ENCODE measurements at places on chromosomes 4 and X.

- DNase-seq: no peak
Measured at GRCh38 chr4:87005690-87006425, 71.0 kb downstream of the AFF1 start.

DNA sequence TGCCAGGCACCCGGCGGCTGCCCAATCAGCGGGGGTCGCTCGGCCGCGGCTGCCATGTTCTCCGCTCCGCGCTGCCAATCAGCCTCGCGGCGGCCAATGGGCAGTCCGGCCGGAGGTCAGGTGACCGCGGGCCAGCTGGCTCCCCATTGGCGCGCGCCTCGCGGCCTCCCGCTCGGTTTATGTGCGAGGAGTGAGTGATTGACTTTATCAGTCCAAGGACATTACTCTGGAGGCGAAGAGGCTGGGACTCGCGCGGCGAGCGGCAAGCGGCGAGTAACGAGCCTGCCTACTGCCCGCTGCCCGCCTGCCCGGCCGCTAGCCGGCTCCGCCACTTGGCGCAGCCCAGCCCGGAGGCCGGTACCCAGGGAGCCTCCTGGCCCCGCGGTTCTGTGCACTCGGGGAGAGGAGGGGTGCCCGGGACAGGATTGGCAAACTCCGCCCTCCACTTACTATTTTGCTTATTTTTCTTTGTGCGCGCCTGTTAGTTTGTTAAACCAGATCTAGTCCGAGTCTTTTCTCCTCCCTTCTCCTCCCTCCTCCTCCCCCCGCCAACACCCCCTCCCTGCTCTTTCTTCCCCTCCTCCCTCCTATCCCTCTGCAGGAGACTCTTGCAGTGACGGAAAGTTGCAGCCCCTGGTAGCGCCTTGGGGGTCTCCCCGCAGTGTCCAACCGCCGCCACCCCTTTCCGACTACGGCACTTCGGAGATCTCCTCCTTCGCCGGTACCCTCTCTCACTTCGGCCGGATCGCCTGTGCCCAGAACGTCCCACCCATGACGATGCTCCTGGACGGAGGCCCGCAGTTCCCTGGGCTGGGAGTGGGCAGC is at the start of gene ZIC3:
TSS of gene ZIC3 (plus strand) at position 207 of the 825 bp plus-strand sequence. CDS start at position 772, 565 bp downstream.
- DNase-seq: peak; percentile 71

GRCh38 chr4:54038056-54038455 is 26.3 kb downstream of the CHIC2 start:
- DNase-seq: no peak

DNA sequence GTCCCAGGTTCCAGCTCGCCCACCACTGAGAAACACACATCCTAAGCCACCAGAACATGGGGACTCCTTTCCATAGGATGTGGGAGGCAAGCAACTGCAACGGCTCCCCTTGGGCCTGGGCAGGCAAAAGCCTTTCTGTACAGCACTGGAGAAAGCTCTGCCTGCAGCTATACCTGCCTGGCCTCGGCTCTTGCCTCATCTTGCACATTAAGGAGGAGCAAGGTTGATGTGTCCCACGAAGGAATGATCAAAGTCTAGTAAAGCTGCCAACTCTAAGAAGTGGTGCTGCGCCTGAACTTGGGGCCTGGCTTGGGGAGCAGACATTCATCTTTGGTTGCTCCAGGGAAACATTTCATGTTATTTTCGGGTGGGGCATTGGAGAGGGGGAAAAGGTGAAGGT is 19.6 kb downstream of the CCNG2 start:
- no peak for DNase-seq

- no peak for DNase-seq
Measured at GRCh38 chr4:104811727-104812126, 317.0 kb upstream of the CXXC4 start.

DNA sequence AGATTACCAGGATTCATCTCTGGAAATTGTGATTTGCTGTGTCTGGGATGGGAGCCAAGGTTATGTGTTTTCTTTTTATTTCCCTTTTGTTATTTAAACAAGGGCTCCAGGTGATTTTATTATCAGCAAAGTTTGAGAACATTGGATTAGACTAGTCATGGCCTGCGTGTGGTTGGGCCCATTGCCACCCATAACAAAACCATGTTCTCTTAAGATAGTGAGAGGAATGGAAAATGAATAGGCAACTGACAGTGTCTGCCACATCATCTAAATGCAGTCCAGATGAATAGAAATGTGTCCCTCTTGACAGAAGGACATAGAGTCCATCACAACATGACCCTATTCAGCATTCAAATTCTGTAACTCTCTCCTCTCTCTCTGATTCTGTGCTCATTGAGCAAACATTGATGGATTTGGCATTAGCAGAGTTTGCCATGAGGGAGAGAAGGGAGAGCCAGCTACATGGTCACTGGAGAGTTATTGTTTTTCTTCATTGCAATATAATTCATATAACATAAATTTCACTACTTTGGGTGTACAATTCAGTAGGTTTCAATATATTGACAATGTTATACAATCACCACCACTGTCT is 11.7 kb downstream of the XK start:
- no peak for DNase-seq

DNA sequence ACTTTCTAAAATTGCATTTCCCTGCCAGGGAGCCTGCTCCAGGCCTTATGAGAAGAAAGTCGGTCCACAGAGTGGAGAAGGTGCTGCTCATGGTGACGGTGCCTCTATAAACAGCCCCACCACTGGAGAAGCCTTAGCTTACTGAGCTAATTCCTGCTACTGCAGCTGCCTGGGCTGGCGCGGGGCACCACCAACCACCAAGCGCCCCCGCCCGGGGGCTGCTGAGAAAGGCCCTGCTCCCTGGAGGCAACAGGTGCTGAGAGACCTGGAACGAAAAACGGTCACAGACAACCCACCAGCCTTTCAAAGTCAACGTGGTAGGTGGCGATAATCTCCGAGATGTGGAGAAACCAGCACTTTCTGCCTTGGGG is 2.9 kb downstream of the HCFC1 start:
- no peak for DNase-seq

GRCh38 chr4:1721666-1722550 is 587 bp downstream of the TACC3 start:
- DNase-seq: no peak

DNA sequence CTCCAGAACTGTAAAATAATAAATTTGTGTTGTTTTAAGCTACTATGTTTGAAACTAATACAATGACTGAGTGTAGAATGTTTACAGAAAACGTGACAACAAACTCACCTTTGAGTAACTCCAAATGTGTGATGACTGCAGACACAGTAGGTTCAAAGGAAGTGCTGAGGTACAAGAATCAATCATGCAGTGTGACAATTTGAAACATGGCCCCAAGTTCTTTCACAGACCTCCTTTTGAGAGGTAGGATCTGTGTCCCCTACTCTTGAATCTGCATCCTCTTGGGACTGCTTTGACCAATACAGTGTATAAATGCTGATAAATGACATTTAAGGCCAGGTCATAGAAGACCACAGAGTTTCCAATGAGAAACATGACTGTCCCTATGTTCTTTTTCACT is 667.7 kb upstream of the DIPK2B start:
- no peak for DNase-seq

DNA sequence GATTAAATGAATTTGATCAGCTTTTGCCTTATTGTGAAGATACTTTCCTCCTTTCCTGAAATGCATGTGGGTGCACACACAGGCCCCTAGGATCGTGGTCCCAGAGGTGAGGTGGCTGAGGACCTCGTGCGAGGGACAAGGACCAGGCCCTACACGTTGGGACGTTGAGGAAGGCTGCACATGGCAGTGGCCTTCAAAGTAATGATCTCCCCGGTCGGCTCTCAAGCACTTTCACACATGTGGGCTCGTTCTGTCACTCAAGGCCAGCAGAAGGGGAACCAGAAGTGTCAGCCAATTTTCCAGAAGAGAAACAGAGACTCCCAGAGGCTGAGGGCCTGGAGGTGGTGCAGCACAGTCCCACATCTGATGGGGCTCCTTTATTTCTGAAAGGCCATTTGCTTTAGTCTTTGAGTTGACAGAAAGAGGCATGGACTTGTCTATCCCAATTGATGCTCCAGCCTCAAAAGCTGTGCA is 196.8 kb downstream of the AFAP1 start:
- DNase-seq: peak; percentile 28

GRCh38 chr4:182688081-182688480 is 229.1 kb downstream of the DCTD start:
- DNase-seq: no peak

DNA sequence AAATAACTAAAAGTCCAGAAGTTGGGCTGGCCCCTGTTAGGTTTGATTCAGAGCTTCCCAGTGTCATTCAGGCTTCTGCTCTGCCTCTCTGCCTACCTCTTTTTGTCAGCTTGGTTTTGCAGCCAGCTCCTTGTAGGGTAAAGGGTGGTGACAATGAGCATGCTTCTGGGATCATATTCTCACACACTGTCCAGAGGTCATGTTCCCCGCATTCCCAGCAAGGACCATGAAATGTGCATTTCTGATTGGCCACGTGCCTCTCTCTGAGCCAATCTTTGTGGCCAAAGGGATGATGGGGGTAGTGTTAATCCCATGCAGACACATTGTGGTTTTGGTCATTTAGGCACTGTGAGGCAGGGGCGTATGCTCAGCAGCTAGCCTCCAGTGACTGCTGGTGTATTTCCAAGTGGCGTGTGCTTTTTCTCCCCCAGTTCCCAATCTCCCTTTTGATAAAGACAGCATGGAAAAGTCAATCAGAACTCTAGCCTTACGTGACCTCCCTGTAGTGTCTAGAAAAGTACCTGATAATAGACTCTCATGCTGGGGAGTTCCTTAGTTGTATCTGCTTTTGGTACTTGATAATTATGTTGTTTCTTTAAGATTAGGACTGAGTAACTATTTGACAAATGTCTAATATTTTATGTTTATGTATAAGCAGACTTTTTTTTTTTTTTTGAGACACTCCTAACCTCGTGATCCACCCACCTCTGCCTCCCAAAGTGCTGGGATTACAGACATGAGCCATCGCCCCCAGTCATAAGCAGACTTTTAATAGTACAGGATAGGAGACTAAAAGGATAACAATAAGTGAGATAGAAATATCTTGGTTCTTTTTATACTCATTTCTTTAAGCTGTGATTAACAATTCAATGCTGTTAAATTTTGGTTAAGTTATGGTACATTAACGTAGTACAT is 57.8 kb downstream of the KIAA0232 start:
- peak; percentile 45 for DNase-seq

GRCh38 chr4:7247946-7248345 is 55.6 kb downstream of the SORCS2 start:
- DNase-seq: no peak

- DNase-seq: no peak
Measured at GRCh38 chrX:44040406-44040805, 67.2 kb upstream of the NDP start.

DNA sequence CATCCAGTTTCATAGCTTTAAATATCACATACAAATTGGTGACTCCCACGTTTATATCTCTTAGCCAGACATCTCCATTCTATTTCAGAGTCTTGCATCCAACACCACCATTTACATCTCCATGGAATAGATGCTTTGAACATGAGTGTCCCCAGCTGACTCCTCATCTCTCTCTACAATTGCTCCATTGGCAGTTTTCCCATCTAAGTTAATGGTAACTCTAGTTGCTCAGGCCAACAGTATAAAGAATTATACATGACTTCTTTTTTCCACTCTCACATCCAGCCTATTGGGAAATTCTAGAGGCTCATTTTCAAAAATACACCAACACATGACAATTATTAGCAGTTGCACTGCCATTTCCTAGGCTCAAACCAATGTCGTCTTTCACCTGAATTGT is 388.2 kb downstream of the STIM2 start:
- no peak for DNase-seq

- DNase-seq: no peak
Measured at GRCh38 chr4:28776004-28776403, 1915.4 kb downstream of the STIM2 start.
